ENCODE measurements at places on chromosomes 11 and 22.

DNA sequence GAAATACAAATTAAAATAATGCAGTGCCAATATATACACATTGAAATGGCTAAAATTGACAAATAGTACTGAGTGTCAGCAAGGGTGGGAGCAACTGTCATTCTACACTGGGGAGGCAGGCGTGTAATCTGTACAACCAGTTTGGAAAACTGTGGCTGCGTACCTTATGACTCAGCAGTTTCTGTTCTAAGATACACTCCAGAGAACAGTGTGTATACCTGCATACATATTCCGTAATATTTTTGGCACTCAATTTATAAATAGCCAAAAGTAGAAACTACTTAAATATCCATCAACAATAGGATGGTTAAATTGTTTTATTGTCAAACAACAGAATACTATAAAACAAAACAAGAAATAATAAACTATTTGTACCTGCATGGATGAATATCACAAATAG, 57.6 kb downstream of the RNF169 start:
- no peak for DNase-seq

DNA sequence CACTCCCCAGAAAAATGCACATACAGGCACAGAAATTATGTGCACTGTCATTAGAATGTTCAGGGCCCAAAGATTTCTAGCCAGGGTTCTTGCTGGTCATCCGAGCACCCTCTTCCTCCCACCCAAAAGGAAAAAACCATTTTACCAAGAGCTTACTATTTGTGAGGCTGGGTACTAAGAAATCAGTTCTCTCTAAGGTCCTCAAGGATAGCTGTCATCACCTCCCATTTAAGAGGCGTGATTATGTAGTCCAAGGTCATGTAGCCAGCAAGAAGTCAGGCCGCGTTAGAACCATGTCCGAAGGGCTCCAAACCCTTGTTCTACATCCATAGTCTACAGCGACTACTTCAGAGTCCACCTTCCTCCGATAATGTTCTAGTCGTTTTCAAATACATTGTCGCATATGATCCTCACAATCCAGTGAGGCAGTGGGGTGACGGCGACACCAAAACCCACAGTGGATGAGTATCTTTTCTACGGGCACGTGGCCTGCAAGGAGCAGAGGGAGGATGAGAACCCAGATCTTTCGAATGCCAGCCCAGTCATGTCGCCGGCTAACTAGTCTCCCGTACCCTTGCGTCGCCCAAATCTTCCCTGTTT, 634 bp downstream of the TIMM8B start:
- no peak for DNase-seq

DNA sequence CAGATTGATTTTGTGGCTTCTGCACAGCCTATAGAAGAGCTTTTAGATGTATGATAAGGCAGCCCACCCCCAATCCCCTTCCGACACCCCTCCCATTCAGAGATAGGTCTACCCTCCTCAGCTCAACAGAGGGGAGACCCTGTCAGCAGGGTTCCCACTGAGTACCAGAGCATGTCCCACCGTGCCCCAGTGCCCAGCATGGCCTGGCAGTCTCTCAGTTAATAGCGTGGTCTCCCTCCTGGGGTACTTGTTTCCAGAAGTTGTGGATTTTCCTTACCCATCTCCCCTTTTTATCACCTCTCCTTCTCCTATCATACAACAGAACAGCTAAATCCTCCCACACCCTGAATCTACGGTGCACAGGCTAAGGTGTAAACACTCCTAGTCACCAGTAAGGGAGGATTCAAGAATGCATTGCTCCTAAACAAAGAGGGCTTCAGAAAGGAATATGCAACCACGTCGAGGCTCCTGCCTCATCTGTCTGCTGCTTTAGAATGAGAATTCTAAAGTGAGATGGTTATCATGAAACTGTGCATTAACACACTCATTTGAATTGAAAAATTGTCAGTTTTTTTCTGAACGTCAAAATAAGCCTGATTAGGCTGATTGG, 6.7 kb downstream of the PLAAT2 start:
- no peak for DNase-seq

- DNase-seq: no peak
Measured at GRCh38 chr11:47672283-47672730, 29.9 kb upstream of the MTCH2 start.

DNA sequence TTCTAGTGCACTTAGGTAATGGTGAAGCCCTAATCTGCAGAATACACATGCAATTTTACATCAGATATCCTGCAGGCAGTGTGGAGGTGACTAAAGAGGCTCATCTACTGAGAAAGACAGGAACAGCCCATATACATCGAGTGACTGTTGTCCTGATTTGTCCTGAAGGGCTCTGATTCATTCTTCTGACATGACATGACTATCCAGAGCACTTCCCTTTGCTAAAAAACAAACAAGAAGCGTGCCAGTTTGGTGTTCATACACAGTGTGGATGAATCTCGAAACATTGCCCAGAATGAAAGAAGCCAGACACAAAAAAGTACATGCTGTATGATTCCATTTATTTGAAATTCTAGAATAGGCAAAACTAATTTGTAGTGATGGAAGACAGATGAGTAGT, 48.0 kb upstream of the AMPD3 start:
- DNase-seq: no peak

GRCh38 chr11:59218319-59218718, 5.6 kb upstream of the MPEG1 start:
- no peak for DNase-seq

- no peak for DNase-seq
Measured at GRCh38 chr11:42234451-42234951, 775.0 kb upstream of the LRRC4C start.

- no peak for DNase-seq
Measured at GRCh38 chr11:69705351-69705811, 1.6 kb upstream of the FGF19 start.

- no peak for DNase-seq
Measured at GRCh38 chr22:40203572-40203971, 25.8 kb downstream of the TNRC6B start.

DNA sequence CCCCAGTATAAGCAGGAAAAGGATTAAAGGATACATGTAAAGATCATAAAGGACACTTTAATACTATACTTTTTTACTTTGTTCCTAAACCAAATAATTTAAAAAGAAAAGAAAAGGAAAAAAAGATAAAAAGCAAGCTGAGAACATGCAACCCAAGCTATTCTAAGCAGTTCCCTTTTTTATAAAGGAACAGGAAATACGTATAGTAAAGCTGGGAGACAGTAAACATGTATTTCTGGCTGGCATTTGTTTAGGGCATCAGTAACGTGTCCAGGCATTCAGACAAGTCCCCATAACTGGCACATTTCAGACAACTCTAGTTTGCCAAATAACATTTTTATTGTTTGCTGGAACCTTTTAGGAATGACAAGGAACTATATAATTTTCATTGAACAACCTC, 24.9 kb downstream of the BCO2 start:
- DNase-seq: no peak

- DNase-seq: no peak
Measured at GRCh38 chr22:42334875-42335512, 64.5 kb upstream of the TCF20 start.

GRCh38 chr22:37057226-37057625, 5.7 kb downstream of the KCTD17 start:
- no peak for DNase-seq

DNA sequence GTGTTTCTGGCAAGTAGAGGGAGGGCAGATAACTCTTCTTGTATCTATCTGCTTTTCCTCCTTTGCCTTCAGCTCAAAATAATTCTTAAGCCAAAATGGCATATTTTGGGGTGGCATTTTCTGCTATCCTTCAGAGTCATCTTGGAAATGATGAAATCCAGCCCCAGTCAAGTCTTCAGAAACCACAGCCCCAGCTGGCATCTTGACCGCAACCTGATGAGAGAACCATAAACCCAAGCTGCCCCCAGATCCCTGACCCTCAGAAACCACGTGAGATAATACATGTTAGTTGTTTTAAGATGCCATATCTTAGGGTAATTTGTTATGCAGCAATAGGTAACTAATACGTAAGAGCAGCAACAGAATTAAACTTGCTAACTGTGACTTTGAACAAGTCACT, 15.1 kb upstream of the PAMR1 start:
- no peak for DNase-seq

DNA sequence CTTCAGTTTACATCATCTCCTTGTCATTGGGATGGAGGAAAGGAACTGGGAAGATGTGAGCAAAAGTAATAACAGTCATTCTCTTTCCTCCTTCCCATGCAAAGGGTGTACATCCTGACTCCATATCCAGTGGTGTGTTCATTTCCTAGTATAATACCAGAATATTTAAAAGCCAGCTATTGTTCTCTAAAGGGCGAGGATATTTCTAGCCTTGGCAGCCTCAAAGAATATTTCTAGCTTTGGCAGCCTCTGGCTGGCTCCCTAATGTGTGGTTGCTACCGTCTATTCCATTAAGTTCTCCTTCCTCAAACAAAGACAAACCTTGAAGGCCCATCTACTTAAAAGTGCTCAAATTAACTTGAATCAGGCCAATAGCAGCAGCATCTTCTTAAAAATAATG, 114.0 kb downstream of the FAM76B start:
- no peak for DNase-seq

- DNase-seq: no peak
Measured at GRCh38 chr11:76553554-76554476, 109.0 kb downstream of the EMSY start.

DNA sequence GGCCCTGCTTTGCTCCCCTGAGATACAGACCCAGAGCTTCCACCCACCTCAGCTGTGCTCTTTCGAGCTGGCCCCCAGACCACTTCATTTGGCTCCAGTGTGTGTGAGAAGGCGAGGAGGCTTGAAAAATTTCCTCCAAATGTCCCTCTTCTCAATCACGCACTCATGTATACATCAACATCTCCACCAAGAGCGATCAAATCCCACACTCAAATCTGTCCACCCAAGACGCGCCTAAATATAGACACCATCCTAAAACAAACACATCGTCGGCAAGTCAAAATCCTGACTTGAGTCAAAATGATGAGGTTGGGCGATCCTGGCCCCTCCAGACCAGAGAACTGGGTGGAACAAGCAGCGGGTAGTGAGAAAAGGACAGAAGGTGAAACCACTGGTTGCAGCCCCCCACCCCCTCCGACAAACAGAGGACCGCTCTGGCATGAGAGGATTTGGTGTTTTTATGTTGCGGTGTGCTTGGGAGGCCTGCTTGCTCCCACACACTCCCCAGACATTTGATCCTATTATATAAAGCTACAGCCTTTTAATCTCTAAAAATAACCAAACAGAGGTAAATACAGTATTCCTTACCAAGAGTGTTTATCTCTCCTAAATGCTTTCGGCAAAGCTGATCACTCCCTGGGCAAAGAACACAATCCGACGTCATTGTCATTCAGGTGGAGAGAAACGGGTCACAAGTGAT, 10.2 kb downstream of the MN1 start:
- no peak for DNase-seq

DNA sequence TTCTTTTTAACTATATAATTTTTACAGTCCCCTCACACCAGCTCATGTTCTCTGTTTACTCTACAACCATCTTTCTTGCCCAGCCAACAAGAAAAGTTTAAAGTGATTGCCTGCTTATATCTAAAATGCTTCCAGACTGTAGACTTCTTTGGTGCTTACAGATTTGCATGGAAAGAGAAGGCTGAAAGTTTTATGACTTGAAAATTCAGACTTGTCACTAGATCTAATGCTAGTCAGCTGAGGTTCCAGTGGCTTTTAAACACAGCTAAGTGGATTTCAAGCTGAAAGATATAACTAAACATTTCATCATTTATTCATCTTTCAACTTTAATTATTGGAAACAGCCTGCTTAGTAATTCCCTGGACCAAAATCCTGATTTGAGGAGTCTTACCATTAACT, 178.4 kb downstream of the NAV2 start:
- DNase-seq: no peak

GRCh38 chr11:35144806-35145205, 5.8 kb downstream of the CD44 start:
- DNase-seq: no peak

DNA sequence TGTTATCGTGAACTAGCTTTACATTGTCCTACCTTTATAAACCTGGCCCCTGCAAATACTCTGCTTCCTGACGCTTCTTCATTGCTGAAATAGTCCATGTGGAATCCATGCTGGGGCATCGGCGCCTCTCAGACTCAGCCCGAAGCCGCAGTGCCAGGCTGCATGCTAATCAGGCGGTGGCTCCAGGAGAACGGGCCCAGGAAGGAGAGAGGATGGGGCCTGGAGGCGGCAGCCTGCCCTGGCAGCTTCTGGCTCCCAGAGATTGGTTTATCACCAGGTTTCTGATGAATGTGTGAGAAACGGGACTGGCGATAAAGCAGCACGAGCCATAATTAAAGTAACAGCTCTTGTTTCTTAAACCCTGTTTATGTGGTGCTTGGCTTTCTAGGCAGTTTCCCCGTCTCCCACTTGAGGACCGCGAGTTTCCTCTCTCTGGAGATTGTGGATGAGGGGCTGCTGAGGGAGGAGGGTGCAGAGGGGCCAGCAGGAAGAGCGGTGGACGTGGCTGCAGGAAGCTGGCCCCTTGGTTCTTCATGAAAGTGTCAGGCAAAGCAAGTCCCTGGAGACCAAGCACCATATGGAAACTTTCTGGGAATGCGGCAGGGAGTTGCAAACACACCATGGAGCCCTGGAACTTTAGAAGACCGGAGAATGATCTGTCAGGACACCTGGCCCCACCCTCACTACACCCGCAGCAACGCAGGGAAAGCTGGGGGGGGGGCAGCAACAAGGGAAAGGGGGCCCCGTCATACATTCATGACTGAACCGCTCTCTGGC, 93.4 kb downstream of the NTM start:
- no peak for DNase-seq

- DNase-seq: no peak
Measured at GRCh38 chr22:29199702-29200400, 5.8 kb upstream of the EMID1 start.

- no peak for DNase-seq
Measured at GRCh38 chr11:80559942-80560341, 1119.1 kb upstream of the TENM4 start.

Measured in NK-92 treated with Interleukin-12 subunit alpha and Interleukin-12 subunit beta, amount 100 ng/mL, for 24 hours (cell line).